ENCODE measurements at places on chromosomes 7 and 10.

DNA sequence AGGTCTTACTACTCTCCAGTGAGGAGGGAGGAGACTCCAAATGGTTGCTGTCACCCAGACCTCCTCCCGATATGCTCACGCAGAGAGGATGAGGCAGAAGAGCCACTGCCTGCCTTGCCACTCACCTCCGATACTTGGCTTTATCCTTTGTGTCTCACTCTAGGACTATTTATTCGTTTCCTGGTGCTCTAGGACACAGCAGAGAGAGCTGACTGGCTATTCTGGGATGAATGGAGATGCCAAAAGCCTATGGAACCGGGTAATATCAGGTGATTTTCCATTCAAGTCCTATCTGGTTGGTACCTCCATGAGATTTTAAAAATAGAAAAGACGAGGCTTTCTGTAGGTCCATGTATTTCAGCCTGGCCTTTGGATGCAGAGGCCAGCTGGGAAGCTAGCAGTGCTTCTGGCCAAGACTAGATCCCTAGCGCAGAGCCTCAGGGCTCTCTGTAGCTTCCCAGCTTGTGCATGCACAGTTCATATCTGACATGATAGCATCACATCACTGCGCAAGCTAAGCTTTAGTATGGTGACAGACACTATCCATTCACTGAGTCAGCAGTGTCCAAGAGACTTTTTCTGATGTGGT lies 239.0 kb upstream of the ANKRD30A start:
- no peak for DNase-seq

DNA sequence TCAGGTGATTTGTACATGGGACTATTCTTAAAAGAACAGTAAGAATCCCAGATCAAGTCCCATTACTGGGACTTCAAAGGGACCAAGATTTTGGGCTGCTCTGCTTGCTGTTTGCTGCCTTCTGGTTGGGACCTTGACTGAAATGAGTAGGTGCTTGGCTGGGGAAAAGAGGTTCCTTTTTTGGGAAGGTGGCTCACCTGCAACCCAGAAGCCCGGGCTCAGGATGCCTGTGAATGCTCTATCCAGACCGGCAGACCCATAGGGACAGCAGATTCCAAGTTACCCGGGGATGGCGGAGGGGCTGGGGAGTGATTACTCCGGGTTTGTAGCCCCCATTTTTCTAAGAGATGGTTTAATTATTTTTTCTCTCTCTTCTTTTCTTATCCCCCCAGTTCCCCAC lies 104.0 kb downstream of the CPXM2 start:
- DNase-seq, result no peak

GRCh38 chr7:152336754-152337368 lies 98.9 kb downstream of the KMT2C start:
- no peak for DNase-seq

DNA sequence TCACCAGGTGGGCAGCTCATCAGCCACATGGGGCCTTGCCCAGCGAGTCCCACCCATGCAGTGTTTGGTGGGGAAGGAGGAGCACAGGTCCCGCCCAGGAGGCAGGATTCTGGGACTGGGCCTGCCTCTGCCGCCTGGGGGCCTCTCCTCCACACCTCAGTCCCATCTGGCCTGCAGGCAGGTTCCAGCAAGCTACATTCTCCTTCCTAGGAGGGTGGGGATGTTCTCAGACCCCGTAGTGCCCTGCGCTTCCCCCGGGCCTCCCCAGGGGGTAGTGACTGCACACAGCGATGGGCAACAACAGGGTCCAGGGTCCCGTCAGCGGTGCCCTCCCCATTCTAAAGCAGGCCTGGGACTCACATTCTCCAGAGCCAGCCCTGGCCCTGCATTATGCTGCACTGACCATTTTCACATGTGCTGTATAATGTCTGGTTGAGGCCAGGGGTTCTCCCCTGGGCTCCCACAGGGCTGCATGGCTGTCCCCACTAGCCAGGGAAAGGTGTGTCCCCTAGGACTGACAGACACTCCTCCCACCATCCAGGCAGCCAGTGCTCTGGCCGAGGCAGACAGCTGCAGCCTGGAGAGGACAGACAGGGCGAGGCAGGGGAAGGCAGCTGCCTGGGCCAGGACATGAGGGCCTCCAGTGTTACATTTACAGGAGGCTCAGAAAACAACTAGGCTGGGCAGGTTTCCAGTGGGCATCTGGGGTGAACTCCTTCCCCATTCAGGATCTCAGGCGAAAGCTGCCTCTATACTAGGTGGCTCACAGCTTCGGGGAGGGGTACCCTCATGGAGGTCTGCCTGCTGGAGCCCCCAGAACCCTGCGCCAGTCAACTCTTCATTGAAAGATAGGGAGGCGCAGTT lies 9.3 kb downstream of the RASGEF1A start:
- DNase-seq, result no peak

GRCh38 chr7:80918909-80919721 lies at the start of gene SEMA3C:
Gene SEMA3C, minus strand, starts transcription at chr7:80919051. Its CDS starts 2,270 bp downstream, at chr7:80916781.
- peak; percentile 70 for DNase-seq

DNA sequence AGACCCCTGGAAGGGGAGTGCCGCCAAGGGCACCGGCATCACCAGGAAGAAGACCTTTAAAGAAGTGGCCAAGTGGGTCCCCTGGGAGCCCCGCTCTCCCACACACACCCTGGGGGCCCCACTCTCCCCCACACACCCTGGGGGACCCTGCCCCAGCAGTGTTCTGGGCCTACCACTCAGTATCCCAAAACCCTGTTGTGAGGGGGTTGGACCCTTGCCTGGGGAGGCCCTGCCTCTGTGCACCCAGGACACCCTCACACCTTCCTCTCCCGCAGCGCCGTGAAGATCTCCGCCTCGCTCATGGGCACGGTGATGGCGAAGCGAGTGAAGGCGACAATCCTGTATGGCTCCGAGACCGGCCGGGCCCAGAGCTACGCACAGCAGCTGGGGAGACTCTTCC lies 10.7 kb downstream of the NOS3 start:
- no peak for DNase-seq

- DNase-seq, result no peak
These were observed 284.6 kb upstream of the IMMP2L start for GRCh38 chr7:111846898-111847297.

DNA sequence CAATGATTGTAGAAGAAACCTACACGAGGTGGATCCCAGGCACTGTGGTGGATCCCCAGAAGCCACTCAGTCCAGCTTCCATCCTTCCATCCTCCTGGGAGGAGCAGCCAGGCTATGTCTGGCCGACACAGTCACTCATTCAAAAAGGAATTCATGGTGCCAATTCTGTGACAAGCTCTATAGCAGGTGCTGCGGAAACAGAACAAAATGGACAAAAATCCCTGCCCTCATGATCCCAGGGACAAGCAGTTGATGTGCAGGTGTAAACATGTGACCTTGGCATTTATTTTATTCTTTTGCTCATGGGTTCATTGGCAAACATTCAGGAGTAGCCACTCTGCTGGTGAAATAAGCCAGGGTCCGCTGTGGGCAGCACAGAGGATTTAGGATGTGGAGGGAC lies 49.2 kb upstream of the FGFR2 start:
- no peak for DNase-seq

DNA sequence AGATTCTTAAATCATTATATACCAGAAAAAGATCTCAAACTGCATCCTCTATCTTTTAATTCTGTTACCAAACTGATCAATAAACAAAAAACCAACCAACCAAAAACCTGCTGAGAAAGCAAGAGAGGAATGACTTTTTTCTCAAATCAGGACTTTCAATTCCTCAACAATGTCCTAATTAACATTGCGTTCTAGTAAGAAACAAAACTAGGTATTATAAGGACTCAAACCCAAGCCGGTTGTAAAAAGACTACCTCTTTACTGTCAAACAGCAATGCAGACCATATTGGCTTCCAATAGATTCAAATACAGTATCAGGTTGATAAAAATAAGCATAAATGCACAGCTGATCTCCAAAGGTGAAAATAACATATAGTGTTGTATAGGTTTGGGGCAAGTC lies 57.3 kb downstream of the ETV1 start:
- DNase-seq, result no peak

- no peak for DNase-seq
These were observed 5.6 kb upstream of the IFIT2 start for GRCh38 chr10:89296220-89296648.

- no peak for DNase-seq
These were observed 36.9 kb downstream of the ADD3 start for GRCh38 chr10:110044681-110045080.

- no peak for DNase-seq
These were observed 258.2 kb downstream of the KIF20B start for GRCh38 chr10:89959433-89960110.

GRCh38 chr10:112589081-112589480 lies 142.1 kb downstream of the VTI1A start:
- no peak for DNase-seq

GRCh38 chr7:27152816-27153442 lies 546 bp upstream of the HOXA3 start:
- no peak for DNase-seq

DNA sequence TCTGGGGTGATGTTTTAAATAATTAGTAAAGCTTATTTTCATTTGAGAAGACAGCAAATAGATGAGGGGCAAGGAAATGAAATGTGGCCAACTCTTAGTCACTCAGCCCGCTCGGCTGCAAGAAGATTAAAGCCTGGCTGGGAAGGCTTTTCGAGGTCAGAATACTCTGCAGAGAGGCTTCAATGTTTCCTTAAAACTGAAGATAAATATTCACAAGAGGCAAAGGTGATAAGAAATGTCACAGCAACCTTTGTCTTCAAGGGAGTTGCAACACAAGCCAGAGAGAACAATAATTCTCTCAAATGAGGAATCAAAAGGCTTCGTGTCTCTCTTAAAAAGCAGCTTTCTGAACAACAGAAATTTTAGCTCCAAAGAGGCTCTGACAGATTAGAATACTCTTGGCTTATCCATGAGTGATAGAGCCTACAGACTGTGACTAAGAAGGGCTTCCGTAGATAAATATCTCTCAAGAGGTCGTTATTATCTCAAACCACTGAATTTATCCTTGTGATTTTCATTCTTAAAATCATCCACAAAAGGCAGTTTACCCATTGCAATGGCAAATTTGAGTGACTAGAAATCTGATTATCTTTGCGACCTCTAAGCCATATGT lies 92.5 kb downstream of the KLF6 start:
- DNase-seq, result no peak

GRCh38 chr10:128929131-128929530 lies 537.9 kb upstream of the MGMT start:
- DNase-seq, result no peak

DNA sequence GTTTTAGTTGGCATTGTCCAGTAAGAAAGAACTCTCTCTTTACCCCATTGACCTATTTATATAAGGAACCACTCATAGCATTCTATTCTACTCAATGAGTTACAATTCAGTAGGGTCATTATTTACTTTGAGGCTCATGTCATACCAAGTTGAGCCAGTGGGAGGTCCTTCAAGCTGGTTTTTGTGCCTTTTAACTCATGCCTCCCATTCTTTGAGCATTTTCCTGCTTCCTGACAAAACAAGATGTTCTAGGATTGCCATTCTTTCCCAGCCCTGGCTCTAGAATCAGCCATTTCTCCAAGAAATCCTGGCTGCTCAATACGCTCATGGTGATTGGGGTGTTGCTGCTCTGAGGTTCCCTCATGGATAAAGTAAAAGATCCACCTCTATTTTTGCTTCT lies 250.1 kb downstream of the ABCA13 start:
- no peak for DNase-seq

DNA sequence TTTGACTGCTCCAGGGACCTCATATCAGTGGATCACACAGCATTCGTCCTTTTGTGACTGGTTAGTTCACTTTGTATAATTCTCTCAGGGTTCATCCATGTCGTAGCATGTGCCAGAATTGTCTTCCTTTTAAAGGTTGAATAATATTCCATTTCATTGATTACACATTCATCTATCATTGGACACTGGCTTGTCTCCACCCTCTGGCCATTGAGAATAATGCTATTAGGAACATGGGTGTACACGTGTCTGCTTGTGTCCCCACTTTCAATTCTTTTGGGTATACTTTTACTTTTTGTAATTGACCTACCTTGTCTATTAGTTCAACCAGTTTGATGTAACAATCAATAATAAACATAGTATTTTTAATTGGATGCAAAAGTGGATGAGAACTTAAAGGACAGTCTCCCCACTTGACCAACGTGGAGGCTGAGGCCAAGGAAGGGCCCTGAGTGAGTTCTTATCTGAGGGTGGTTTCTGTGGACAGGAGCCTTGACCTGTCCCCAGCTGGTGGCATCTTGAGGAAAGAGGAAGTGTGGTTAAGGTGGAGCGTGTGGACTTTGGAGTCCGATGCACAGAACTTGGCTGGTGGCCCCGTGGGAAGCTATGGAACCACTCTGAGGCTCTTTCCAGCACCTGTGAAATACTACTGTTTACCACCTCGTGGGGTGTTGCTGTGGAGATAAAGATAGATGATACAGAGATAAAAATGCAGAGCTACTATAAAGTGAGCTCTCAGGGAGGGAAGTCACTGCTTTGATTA lies 16.6 kb downstream of the WDFY4 start:
- no peak for DNase-seq

DNA sequence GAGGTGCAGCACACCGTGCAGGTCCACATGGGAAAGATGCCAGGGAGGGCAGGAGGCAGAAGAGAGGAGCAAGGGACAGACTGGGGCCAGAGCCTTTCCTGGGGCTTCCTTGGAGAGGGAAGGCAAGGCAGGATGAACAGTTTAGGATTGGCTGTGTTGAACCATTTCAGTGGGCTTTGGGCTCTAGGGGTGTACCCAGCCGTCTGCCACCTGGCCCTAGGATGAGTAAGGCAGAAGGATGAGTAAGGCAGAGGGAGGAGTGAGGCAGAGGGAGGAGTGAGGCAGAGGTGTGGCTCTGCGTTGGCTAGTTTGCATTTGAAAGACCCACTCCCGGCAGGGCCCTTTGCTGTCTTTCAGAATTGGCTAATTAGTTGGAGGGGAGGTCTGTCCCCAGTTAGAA lies 31.5 kb upstream of the PRF1 start:
- no peak for DNase-seq

GRCh38 chr7:28697913-28698563 lies 260.1 kb downstream of the TRIL start:
- DNase-seq, result no peak

- no peak for DNase-seq
These were observed 19.7 kb upstream of the CROT start for GRCh38 chr7:87325576-87326370.

DNA sequence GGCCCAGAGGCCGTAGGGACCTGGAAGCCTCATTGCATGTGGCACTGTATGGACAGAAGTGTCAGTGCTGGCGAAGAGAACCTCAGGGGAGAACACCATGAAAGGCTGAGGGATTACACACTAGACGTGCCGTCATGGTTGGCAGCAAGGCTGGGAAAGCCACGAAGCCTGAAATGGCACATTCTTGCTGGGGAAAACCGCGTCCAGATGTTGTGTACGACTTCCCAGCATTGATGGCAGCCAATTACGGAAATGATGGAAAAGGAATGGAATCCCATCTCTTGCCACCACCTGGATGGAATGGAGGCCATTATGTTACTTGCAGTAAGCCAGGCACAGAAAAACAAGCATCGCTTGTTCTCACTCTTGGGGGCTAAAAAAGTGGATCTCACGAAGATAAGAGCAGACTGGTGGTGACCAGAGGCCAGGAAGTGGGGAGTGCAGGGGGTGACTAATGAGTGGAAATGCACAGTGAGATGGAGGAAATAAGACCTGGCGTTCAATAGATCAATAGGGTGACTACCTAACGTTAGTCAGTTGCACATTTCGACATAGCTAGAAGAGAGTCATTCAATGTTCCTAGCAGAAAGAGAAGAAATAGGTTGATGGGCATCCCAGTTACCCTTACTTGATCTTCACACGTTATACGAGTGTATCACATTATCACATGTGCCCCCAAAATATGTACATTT lies 14.6 kb upstream of the PWWP2B start:
- DNase-seq, result no peak

Data from anterior cingulate cortex (tissue), 58 donors.